ENCODE measurements at places on chromosomes 11 and 22.
A peak's percentile ranks its signal among the peaks of the same experiment; 100 is the strongest.

- DNase-seq, result no peak
Measured at GRCh38 chr22:25111579-25112517, 87.8 kb upstream of the CRYBB3 start.

DNA sequence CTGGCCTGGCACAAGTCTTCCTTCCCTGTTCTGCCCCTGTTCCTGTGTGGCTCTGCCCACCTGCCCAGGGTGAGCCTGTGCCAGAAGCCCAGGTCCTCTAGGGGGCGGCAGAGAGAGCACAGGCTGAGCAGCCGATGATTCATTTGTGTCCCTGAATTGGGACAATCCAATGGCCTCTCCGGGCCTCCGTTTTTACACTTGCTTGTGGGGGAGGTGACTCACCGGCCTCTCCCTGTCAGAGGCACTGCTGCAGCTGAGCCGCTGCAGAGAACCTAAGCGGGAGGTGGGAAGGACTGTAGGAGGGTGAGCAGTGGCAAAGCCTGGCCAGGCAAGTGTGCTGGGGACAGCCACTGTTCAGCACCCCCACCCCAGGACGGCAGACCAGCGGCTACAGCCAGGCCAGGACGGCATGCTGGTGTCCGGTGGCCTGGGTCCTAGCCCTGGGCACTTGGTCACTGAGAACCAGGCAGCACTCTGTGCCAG lies 65.2 kb upstream of the LMO1 start:
- peak; percentile 22 for DNase-seq

- DNase-seq, result peak; percentile 35
Measured at GRCh38 chr11:12287374-12288211, 89.8 kb upstream of the PARVA start.

GRCh38 chr11:20116825-20117224 lies 43.5 kb downstream of the DBX1 start:
- DNase-seq, result no peak

GRCh38 chr11:41982975-41983374 lies 523.5 kb upstream of the LRRC4C start:
- no peak for DNase-seq

- no peak for DNase-seq
Measured at GRCh38 chr11:57786436-57786835, 24.8 kb downstream of the CTNND1 start.
